ENCODE measurements at places on chromosomes 1 and 21.

- DNase-seq, result no peak
These were observed 137.9 kb downstream of the ZSCAN20 start for GRCh38 chr1:33610391-33610790.

DNA sequence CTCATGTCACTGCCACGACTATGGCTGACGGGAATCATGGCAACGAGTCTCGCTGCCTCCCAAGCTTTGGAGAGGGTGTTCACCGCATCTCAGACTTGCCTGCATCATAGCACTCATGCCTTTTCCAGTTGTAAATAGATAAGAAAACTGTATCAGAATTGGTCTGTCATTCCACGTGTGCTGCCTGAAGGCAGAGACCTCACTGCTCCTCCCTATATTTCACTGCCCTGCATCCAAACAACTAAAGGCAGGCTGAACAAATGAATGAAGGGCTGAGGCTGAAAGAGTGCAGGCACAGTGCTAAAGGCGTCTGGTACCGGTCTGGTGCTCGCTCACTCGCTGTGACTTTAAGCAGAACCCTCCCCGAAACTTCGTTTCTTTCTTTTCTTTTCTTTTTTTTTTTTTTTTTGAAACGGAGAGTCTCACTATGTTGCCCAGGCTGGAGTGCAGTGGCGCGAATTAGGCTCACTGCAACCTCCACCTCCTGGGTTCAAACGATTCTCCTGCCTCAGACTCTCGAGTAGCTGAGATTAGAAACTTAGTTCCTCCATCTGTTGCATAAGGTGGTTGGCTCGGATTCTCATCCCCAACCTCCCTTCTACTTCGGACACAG lies 542 bp downstream of the EIF2B3 start:
- no peak for DNase-seq

DNA sequence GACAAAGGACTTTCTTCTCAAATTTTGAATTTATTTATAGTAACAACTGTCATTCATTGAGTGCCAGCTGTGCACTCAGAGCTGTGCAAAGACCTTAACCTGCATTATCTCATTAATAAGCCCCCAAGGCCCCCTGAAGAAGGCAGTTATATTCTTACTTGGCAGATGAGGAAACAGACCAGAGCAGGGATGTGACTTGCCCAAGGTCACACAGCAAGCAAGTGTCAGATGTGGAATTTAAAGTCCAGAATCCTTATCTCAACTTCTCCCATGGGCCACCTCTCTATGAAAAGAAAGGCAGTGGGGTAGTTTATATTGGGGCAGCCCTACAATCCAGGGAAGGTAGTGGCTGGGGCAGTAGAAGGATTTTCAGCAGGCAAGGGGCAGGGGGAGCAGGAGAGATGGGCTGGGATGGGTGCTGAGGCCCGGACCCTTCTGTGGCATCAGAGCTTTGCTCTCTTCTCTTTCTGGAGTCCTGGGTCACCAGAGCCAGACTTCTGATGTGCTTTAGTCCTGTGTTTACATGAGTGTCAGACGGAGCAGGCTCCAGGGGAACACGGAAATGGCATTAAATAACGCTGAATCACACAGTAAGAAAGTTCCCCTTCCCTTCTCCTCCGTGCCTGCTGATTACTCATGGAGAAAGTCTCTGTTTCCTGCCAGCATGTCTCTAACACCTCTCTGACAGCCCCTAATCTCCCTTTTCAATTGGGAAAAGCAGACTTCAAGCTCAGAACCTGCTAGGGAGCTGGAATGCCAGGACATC lies 39.5 kb downstream of the EPHB2 start:
- no peak for DNase-seq

GRCh38 chr1:83692524-83693381 lies 306.2 kb downstream of the TTLL7 start:
- no peak for DNase-seq

DNA sequence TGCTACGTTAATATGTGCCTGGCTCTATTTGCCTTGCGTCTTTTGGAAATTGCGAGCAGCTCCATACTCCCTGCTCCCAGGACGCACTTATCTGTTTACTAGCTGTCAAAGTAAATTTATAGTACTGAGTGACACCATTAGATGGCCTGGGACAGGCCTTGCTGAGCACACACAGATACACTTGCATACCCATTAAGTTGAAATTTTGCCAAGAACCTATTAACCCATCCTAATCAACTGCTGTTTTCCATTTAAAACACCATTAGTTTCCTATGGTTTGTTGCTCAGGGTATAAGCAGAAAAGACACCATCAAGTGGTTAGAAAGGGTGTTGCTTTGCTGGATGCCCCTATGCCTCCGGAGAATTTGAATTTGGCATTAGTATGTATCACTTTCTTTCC lies 187.3 kb downstream of the SLC44A5 start:
- DNase-seq, result no peak

GRCh38 chr1:96234299-96234698 lies 487.3 kb upstream of the PTBP2 start:
- DNase-seq, result no peak

DNA sequence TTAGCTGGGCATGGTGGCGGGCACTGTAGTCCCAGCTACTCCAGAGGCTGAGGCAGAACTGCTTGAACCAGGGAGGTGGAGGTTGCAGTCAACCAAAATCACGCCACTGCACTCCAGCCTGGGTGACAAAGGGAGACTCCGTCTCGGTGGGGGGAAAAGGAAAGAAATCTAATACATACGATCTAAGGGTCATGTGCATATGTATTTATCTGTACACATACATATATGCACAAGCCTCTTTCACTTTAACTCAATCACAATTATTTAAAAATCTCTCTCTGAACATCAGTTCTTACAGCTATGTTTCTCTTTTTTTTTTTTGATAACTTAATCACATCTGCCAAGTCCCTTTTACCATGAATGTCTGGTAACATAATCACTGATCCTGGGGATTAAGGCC lies 34.7 kb downstream of the EVA1C start:
- no peak for DNase-seq
